NCI-H1417 treated with DMSO at 0.1 percent for 48 hours (cell line): ENCODE measurements at places on chromosomes 1 and 21.

DNA sequence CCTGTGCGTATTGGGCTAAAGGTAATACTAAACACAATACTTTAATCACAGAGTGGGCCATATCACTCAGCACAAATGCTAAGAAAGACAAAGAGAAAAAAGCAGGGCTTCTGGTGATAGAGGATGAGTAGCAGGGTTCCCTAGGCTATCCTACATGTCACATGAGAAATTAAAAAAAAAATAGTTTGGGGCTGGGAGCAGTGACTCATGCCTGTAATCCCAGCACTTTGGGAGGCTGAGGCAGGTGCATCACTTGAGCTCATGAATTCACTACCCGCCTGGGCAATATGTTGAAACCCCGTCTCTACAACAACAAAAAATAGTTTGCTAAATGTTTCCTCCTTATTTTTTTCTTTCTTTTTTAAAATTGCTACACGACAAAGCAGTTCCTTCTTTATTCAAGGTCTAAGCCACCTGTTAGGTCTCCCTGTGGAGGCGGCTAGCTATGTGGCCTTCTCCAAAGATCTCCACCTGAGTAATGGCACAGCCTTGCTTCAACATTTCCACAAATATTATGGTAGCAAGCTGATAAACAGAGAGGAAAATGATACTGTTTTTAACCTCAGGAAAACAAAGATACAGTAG is 1.5 kb downstream of the ENSA start:
- no peak for DNase-seq

DNA sequence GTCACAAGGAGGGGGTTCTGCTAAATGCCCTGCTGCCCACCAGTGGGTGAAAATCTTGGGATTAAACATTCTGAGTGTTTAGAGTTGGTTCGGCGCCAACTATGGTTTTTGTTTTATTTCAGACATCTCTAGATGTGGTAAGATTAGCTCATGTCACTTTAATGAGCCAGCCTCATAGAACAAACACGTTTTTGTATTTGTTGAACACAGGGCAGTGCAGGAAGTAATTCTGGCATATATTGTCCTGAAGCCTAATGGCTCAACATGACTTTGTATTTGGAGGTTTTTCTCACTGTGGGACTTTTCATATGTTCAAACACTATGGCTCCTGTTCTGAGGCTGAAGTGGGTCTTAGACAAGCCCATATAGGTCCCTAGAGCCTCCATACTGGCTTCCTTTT is 107.8 kb downstream of the NGF start:
- DNase-seq: no peak

- no peak for DNase-seq
Measured at GRCh38 chr1:197811769-197812168, 36.5 kb upstream of the DENND1B start.

GRCh38 chr1:15797614-15798390 is 9.6 kb downstream of the UQCRHL start:
- no peak for DNase-seq

DNA sequence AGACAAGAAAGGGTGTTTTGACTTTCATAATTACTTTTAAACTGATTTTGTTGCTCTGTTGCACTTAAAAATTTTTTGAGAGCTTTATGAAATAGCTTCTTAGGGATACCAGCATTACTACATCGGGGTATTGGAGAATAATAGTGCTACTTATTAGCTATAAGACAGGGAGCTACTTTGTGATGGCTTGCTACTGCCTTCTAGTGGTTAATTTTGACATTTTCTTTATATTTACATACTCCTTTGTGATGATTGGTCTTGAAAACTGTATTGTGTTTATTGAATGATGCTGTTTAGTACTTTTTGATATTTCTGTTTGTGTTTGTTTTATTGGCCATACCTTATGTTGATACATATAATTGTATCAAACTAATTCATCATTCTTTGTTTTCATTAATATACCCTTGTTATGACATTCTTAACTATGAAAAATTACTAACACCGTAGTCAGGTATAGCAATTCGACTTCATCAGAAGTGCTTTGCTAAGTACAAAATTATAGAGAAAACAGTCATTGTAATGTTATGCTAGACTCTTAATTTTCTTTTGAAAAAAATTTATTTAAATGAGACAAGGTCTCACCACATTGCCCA is 85.5 kb downstream of the CLIC4 start:
- peak; percentile 66 for DNase-seq

- no peak for DNase-seq
Measured at GRCh38 chr1:75548721-75549480, 62.0 kb downstream of the SLC44A5 start.

GRCh38 chr1:214717351-214717750 is 114.4 kb downstream of the CENPF start:
- DNase-seq: no peak

- DNase-seq: no peak
Measured at GRCh38 chr1:19676438-19676922, 11.8 kb downstream of the HTR6 start.

- no peak for DNase-seq
Measured at GRCh38 chr1:42822800-42823392, 5.7 kb upstream of the SVBP start.

GRCh38 chr1:91557039-91557690 is 56.5 kb downstream of the CDC7 start:
- no peak for DNase-seq

DNA sequence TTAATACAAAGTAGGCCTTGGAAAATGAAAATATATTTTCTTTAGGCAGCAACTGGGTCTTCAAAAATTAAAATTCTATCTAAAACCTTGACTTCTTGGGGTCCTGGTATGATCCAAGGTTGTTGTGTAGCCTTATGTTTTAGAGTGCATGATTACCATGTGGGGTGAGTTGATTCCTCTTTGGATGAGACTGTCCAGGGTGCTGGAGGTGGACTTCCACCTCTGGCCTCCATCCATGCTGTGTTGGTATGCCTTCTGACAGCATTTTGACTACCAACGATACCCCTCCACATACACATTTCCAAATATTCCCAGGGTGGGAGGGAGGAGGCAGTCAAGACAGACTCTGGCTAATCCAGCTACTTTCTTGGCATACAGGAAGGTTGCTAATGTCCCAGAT is 205.0 kb downstream of the TNR start:
- no peak for DNase-seq

GRCh38 chr1:31289021-31289420 is 7.6 kb downstream of the SNRNP40 start:
- no peak for DNase-seq

DNA sequence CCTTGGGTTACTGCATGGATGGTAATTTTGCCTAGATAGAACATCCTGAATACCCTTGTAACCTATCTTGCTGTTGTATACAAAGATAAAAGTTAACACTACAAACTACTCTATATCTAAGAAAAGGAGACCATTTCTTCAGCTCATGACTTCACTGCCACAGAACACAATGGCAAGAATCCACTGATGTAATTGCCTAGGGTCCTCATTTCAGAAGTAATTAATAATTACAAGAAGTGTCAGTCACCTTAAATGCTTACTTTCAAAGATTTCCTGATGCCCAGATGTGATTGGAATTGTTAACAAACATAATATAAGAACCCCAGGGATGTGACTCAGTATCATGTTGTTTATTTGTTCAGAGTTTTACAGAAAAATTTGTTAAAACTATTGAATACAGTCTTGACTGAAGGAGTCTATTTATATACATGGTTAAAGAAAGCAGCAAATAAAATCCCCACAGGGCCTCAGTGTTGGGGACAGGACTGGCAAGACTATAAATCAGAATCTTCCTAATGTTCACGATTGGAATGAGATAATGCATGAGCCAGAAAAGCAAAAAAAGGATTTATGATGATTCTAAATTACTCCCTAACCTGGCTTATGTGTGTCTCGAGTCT is 83.9 kb downstream of the CRB1 start:
- no peak for DNase-seq

- DNase-seq: no peak
Measured at GRCh38 chr1:159009704-159010361, at the start of gene IFI16. IFI16 (plus strand) TSS chr1:159009907; CDS start chr1:159014681, 4,774 bp downstream.

DNA sequence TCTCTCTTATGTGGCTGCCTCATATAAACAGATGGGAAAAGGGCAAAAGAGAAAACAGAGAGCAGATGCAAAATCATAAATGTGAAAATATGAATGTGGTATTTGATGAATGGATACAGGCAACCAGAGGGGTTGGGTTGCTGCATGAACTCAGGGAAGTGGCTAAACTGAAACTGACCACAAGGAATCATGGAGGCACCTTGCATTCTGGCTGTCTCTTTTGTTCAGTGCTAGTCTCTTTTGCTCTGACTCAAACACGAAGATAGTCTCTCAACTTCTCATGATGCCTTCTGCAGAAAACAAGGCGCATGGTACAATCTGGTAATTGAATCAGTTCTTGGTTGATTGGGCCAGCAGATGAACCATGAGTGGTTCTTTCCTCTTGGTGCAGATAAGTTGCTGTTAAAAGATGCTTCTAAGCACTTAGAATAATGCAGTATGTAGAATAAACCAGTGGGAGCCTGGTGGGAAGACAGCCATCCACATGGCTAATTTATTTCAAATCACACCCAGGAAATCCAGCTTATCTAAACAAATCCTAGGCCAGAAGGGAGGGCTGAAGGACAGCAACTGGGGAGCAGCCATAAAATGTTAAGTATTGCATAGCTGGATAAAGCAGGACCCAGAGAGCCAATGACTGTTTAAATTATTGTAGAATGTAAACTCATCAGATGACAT is 64.2 kb downstream of the HLX start:
- DNase-seq: no peak

- DNase-seq: no peak
Measured at GRCh38 chr1:153228491-153228890, 11.1 kb downstream of the PRR9 start.

- DNase-seq: no peak
Measured at GRCh38 chr21:19807201-19807600, 1191.0 kb upstream of the NCAM2 start.

- DNase-seq: no peak
Measured at GRCh38 chr1:78833491-78833890, 173.0 kb downstream of the ADGRL4 start.

DNA sequence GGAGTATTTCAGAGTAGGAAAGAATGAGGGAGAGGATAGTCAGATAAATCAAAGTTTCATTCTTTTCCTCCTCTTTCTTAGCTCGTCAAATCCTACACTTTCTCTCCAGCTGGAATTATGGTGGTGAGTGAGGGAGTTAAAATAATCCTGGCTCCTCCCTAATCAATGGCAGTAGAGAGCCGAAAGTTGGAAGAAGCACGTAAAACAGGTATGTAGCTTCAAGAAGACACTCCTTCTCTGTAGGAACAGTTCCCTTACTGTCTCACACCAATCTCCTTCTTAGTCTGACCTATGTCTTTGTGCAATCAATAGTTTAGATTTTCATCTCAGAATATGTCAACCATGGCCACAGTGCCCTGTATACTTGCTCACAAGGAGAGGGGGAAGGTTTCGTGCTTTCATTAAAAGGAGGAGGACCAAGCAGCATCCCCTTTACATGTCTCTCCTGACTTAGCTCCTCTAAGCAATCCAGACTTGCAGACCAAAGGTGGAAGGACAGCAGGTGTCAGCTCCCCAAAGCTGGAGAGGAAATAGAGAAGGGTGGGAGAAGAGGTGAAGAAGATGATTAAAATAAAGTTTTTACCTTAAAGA is 878 bp downstream of the MINDY1 start:
- DNase-seq: no peak

DNA sequence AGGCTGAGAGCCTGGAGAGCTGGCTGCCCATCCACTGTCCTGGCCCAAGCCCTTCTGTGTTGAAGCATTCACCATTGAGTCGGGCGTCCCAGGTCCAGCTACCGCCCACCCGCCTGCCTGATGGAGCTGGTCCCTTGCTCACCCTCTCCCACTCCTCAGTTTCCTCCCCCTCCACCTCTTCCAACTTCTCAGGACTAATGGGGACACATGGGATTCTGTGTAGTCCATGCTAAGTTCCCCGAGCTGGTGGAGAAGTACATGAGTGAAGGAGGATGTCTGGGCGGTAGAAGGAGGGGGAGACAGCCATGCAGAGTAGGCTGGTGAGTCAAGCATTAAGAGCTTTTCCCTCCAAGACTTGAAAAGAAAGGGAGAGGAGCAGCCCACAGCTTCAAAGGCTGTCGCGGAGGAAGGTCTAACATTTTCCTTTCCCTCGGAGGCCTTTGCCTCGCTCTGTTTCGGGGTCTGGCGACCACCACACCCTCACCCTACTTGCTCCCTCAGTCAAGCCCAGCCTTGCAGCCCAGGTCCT is 561 bp downstream of the SLC26A9 start:
- no peak for DNase-seq

DNA sequence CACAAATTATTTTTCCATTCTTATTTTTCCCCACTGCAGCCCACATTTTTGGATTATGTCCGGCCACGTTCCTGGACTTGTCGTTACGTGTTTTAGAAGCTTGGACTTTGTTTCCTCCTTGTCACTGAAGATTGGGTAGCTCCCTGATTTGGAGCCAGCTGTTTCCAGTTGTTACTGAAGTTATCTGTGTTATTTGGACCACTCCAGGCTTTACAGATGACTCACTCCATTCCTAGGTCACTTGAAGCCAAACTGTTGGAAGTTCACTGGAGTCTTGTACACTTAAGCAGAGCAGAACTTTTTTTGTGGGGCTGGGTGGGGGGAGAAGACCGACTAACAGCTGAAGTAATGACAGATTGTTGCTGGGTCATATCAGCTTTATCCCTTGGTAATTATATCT is 12.2 kb upstream of the AXDND1 start:
- DNase-seq: no peak

- no peak for DNase-seq
Measured at GRCh38 chr21:37762606-37763005, 153.7 kb downstream of the KCNJ6 start.

GRCh38 chr1:112579801-112580510 is 39.0 kb downstream of the ST7L start:
- no peak for DNase-seq

DNA sequence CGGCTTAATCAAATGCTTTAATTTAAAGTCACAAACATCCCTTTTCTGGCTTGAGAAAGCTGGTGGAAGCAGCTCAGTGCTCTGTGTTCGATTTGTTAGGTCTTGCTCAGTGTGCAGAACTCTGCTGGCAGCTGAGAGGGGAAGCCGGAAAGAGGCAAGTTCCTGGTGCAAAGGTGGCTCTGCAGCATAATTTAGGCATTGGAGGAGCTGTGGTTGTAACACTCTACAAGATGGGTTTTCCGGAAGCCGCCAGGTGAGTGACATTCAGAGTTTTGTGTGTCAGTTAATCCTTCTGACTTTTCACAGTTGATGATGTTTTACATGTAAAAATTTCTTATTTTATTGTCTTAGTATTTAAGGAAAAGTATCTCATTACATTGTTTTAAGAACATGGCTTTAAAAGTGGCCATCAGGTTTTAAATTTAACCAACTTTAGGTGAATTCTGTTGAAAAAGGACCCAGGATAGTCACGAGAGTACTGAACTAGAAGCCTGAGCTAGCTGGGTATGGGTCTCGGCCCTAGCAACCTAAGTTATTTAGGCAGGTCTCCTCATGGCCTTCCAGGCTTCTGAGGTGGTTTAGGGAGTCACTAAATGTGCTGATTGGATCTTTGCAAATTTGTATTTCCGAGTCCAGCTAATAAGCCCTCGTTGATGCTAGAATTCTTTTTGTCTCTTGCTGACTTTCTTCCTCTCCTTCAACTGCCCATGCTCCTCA is 47.1 kb upstream of the PODN start:
- DNase-seq: peak; percentile 53

DNA sequence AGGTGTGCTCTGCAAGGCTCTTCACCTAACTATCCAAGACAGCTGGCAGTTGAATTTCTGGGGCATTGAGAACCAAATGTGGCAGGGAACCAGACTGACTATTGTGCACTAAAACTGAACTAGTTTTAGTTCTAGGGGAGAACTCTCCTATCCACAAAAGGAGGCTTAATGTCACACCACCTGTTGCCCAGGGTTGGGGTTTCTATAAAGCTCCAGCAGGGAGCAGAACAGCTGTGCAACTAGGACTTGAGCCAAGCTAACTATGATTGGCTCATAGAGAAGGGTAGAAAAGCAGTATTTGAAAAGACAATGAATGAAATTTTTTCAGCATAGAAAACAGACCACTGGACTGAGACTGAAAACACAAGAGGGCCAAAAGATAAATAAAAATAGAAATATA is 53.3 kb upstream of the FGGY start:
- DNase-seq: no peak
